ENCODE measurements at places on chromosomes 7 and 10. TPM values are rescaled to one million over a fixed set of nuclear protein-coding genes. Genes with fewer than 3 reads are reported as not detected.

DNA sequence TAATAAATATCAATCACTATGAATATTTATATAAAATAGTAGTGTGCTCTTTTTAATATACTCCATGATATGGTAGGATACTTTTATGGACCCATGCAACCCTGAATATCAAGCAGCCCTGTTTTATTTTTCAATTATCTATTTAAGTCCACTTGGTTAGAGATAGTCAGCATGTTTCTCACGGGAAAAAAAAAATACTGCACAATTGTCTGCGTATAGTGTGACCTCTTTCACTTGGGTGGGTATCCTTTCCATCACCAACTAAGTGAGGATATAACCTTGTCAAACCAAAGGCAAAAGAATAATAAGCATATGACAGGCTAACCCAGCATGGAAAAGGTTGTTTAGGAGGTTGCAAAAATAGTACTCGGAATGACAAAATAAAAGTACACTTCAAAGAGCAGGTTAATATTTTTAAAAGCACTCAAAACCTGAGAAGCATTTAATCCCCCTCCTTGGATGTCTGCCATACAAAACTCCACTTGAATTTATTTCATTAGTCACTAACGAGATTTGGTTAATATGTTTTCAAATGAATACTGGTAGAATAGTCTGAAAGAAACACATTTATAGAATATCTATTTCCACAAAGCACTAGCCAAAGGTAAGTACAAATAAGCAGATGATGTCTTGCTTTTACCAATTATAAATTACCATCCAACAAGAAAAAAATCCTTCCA is 76.5 kb downstream of the IMMP2L start:
- no peak for ATAC-seq

GRCh38 chr7:105512926-105513526 is 9.0 kb downstream of the PUS7 start:
- no peak for ATAC-seq

Gene LRRTM3
- total RNA-seq = not detected

Gene TFEC
- total RNA-seq = 0.56 TPM

Gene HDAC9
- total RNA-seq = 2.4 TPM

- no peak for ATAC-seq
Observed at GRCh38 chr10:128375171-128375570, 248.9 kb upstream of the MKI67 start.

DNA sequence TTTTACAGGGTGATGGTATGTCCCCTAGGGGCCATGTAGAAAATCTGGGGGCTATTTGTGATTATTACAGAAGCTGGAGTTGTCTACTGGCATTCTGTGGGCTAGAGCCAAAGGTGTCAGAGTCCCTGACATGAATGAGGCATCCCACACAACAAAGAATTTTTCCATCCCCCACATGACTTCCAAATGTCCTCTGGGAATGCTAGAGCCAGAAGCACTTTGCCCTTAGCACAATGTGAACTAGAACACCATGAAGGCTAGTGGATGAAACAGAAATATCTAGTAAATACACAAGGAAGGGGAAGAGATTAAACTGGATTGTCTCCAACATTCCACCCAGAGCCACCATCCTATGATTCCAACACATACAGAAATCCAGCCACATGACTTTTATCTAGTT is 46.9 kb downstream of the FAM13C start:
- ATAC-seq = no peak

GRCh38 chr7:99146979-99147378 is 3.1 kb upstream of the SMURF1 start:
- ATAC-seq = no peak

DNA sequence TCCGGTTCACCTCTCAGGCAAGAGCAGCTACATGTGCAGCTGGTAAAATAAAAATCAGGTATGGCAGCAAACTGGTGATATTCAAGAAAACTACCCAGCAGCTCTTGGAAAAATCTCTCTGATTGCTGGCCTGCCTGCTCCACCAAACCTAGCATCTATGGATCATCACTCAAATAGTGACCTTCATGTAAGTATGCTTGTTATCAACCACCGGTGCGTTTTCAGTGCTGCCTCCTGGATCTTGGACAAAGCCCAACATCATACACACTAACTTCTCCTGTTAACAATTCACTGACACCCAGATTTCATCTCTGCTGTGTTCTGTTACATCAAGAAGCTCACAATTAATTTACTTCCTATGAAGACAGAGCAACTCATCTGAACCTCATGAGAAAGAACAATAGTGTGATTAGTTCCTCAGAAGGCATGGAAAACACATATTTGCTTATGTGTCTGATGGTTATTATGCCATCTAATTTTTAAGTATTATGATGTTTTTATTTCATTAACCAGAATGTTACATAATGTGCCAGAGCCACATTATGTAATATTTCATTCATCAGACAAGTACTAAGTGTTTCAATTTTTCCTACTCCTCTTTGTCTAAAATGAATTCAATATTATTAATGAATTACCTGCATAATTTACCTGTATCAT is 8.8 kb downstream of the CDK6 start:
- ATAC-seq = no peak
